ENCODE measurements at places on chromosomes 16 and 17. TPM values are rescaled to one million over a fixed set of nuclear protein-coding genes. Genes with fewer than 3 reads are reported as not detected.
A peak's percentile ranks its signal among the peaks of the same experiment; 100 is the strongest.

Gene TPSD1
- not detected for total RNA-seq

Gene HBQ1
- not detected for total RNA-seq

Gene TAC4
- total RNA-seq: not detected

Gene ZG16B
- not detected for total RNA-seq

Gene CD300LB
- not detected for total RNA-seq

Gene TBC1D3
- total RNA-seq: not detected

Gene RRAD
- total RNA-seq: 1.7 TPM

Gene IL17C
- total RNA-seq: not detected

Gene CLEC3A
- total RNA-seq: not detected

Gene RAB11FIP3
- total RNA-seq: 44.1 TPM

Gene ABCC6
- total RNA-seq: not detected

Gene RND2
- total RNA-seq: 0.06 TPM

Gene C17orf50
- not detected for total RNA-seq

DNA sequence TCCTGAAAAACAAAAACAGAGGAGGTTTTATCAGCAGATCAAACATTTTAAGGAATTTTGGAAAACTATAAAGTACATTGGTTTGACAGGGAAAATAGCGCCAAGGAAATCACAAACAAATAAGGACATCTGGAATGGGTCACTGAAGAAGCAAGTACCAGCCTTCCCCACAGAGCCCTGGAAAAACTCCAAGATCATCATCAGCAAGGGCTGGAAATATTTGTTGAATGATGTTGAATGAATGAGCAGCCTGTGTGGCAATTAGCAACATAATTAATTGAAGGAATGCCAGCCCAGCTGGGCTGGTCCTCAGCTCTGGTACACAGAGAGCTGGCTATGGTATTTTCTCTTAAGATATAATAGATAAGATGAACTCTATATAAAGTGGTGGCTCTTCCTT lies 290.4 kb downstream of the HS3ST3A1 start:
- DNase-seq: peak; percentile 27

GRCh38 chr16:20867585-20867984 lies 32.6 kb downstream of the DCUN1D3 start:
- peak; percentile 53 for DNase-seq

- no peak for DNase-seq
Observed at GRCh38 chr16:84176192-84177053, 10.4 kb downstream of the TAF1C start.

- no peak for DNase-seq
Observed at GRCh38 chr16:55839115-55839514, 6.2 kb upstream of the CES1 start.

- no peak for DNase-seq
Observed at GRCh38 chr16:10987361-10988163, 43.2 kb downstream of the CLEC16A start.

DNA sequence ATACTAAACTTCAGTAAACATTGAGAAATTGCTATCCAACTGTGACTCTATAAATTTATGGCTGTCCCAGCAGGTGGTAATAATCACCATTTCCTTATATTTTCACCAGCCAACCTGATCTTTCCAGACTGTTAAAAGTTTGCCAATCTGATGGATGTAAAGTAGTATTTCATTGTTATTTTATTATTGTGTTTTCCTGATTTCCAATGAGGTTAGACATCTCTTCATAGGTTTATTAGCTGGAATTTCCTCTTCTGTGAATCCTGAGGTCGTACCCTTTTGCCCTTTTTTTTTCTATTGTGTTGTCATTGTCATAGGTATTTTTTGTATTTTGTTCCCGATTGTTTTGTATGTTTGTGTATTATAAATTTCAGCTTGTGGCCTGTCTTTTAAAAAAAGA lies 31.7 kb downstream of the BMERB1 start:
- no peak for DNase-seq

DNA sequence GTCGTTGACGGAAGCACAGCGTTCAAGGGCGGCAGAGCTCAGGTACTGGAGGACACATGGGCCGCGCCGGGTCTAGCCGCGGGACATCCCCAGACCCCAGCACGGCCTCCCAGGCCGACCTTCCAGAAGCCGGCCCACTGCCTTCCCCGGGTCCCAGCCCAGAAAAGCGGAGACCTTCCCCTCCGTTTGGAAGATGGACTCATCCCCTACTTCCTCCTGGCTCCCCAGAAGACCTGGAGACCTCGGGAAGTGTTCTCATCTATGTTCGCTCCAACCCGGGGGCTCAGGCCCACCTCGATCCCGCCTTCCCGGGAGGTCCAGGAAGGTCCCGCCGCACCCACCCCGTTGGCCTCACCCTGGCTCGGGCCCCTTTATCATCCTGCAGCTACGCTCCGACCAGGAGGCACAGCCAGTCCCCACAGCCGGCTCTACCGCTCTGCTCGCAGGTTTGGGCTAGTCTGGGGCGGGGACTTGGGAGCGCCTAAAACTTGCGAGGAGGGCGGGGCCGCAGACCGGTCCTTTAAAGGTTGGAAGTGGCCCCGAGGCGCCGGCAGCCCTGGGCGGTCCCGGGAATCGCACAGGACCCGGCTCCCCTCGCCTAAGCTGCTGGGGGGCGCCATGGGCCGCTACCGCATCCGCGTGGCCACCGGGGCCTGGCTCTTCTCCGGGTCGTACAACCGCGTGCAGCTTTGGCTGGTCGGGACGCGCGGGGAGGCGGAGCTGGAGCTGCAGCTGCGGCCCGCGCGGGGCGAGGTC lies at the start of gene ALOX12:
ALOX12 (plus strand) TSS at position 550 of the 756 bp plus-strand sequence; CDS start at position 619, 69 bp downstream.
- DNase-seq: no peak

DNA sequence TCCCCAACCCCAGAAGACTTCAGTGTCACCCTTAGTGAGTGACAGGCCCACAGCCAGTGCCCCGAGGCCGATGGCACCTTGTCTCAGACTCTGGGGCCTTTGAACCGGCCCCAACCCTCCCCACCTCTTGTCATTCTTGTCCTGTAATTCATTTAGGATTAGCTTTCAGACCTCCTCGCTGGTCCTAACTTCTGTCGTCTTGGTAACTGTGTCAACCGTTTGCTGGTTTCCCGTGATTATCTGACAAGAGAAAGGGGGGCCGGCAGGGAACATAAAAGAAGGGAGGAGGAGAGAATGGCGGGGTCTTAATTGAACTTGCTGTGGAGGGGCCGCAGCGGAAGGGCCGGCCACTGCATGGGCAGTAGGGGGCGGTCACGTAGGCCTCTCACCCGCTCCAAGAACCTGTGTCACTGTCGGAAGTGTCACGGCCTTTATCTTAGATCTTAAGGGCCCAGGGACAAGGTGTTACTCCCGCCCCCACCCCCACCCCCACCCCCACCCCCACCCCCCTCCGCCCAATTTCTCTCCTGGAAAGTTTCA lies 46.5 kb upstream of the GSE1 start:
- DNase-seq: no peak

GRCh38 chr16:17403859-17404545 lies 66.8 kb downstream of the XYLT1 start:
- DNase-seq: no peak

GRCh38 chr16:26220894-26221293 lies 529.1 kb downstream of the HS3ST4 start:
- no peak for DNase-seq

GRCh38 chr17:81064678-81065475 lies 29.9 kb downstream of the BAIAP2 start:
- peak; percentile 79 for DNase-seq

DNA sequence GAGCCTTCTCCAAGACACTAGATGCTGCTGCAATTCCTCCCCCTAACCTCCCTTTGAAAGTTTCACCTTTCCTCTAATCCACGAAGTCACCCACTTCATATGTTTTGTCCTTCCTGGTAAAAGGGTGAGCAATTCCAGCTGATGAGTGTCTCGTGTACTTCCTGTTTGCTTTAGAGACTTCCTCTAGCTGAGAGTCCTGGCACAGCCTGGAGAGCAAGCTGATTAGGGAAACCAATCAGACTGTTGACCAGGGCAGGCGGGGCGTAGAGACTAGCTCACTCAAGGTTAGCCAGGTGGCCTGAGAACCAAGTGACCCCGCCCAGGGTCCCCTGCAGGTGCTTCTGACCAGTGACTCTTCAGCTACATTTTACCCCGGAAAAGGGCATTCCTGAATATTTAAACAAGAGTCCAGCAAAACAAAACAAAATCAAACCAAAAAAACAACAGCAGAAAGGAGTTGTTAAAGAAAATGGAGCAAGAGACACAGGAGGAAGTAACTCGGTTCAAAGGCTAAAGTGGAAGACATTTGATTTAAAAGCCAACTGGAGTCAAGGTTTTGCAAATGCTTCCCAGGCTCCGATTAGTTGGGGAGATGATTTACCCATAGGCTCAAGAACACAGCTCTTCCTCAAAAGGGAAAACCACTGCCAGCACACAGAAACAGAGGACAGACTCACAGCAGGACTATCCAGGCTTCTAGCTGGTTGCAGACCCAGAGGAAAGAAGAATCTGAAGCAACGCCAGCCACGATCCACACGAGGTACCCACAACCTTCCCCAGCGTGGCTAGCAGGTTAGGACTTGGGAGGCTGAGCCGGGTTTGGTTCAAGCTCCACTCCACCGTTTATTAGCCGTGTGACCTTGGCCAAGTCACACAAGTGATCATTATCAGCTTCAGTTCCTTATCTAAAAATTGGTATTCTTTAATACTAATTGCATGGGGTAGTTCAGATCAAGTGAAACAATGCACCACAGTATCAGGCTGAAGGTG lies 13.4 kb downstream of the HSPB9 start:
- DNase-seq: peak; percentile 52

GRCh38 chr17:69856946-69857345 lies 218.1 kb upstream of the KCNJ16 start:
- DNase-seq: no peak

DNA sequence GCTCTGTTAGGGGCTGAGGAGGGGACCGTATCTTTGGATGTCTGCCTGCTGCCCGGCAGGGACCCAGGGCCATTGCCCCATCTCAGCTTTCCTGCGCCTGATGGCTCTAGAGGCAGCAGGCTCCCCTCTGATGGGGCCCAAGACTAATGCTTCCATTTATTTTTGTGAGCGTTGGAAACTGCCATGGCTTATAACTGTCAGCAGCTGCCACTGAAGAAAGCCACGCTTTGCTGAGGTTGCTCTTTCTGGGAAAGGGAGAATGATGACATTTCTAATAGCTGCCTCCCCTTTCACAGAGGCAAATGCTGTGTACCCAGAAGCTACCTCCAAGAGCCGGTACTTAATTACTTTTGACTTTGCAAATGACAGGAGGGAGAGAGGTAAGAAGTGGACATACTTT lies 103.8 kb downstream of the HAPSTR1 start:
- DNase-seq: no peak

DNA sequence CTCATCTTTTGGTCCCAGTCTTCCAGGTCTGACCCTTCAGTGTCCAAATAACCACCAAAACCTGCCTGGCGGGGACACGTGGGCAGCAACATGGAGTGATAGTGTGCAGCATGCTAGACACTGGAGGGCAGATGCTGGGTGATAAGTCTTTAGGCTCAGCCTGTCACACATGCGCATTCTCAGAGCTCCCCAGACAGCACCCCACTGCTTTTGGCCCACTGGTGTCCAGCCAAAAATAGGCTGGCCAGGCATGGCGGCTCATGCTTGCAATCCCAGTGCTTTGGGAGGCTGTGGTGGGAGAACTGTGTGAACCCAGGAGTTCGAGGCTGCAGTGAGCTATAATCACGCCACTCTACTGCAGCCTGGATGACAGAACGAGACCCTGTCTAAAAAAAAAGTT lies 12.3 kb downstream of the GINS2 start:
- no peak for DNase-seq

DNA sequence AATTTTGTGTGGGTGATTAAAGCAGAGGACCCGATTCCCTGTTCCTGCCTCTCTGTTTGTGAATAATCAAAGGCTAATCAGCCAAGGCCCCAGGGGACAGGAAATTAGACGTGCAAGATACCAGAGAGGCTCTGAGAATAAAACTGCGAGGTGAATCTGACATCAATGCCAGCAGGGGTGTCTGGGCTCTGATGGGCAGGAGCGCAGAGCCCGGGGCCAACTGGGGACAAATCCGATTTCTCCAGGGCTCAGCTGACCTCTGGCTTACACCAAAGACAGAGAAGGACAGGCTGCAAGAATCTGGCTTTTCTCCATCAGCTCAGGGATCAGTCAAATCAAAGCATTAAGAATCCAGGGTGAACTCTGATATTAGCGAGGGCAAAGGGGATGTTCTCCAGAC lies 174.3 kb downstream of the XYLT1 start:
- no peak for DNase-seq

All from LHCN-M2 (cell line).